ENCODE measurements at places on chromosomes 5 and 9.

- no peak for DNase-seq
Measured at GRCh38 chr9:6428940-6429889, 16.2 kb downstream of the UHRF2 start.

DNA sequence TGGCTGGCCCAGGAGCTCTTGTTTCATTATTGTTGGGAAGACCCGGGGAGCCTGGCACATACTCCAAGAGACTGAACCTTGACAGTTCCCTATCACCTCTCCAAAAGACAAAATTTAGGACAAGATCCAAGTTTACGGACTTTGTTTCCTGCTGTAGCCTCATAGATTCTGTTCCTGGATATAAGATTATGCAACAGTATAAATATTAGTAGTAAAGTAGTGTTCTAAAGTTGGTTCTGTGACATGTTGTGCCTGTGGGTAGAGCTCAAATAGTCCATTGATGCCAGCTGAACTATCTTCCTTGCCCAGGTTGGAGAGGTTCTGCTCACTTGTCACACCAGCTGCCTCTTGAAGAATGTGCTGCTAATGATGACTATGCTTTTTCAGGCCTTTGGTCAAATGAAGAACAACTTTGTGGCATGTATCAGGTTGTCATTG lies 430.2 kb downstream of the DMAC1 start:
- DNase-seq = no peak

- DNase-seq = no peak
Measured at GRCh38 chr9:93968451-93969327, 13.5 kb upstream of the BARX1 start.

DNA sequence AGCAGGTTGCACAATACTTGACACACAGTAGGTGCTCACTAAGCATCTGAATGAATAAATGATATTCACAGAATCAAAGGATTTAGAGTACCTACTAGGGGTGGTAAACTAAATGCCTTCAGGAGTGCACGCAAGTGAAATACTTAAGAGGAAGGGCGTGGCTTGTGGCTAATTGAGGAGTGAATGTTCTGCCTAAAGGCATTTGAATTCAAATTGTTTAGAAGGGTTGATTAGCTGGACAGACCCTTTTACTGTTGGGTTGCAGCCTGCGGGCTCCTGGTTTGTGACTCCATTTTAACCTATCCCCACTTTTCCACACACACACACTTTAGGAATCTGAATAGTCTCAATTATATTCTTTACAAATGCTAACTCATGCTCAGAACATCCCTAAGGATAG lies 63.1 kb downstream of the PPP2R2B start:
- DNase-seq = no peak

DNA sequence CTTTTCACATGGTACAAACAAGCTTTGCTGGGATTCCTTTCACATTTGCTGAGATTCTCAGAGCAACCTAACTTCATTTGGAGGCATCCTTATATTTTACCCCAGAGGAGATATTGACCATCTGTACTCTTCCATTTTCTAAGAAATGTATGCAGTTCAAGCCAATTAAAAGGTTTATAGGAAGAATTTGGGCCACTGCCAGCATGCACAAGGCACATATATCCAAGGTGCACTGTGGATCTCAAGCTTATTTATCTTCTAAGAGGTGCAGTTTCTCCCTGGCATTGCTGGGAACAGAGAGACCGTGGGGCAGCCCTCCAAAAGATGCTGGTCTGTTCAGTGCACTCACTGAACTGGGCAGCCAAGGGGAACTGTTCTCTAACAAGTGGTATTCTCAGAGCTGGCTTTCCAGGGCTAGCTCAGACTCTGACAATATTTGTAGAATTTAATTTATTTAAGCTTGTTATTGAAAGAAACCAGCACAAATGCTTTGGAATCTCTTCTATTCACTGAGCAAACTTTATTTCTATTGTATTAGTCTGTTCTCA lies 213.3 kb downstream of the TENT4A start:
- no peak for DNase-seq

- no peak for DNase-seq
Measured at GRCh38 chr9:138057726-138058125, 180.1 kb downstream of the CACNA1B start.

GRCh38 chr9:110767559-110768063 lies 99.0 kb downstream of the MUSK start:
- no peak for DNase-seq

GRCh38 chr9:135801070-135801469 lies 99.1 kb downstream of the KCNT1 start:
- no peak for DNase-seq

- no peak for DNase-seq
Measured at GRCh38 chr9:135490166-135490870, 10.2 kb upstream of the MRPS2 start.

- DNase-seq = no peak
Measured at GRCh38 chr5:158270996-158271554, 412.1 kb upstream of the CLINT1 start.

DNA sequence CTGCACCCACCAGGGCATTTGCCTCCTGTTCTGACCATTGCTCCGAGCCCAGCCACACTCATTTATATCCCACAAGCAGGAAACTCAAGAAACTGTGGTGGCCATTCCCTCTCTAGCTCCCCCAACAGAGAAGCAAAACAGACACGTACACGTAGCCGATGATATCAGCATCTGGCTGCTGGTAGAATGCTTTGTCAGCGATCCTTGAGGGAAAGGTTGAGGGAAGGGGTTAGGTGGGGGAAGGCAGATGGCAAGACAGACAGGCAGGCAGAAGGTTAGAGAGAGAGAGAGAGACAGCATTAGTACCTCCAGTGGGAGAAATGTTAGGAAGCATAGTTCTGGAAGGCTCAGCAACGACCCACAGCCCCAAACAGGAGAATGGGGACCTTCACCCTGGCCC lies 7.8 kb downstream of the HIGD2A start:
- DNase-seq = no peak

GRCh38 chr9:32728181-32728580 lies 55.2 kb upstream of the TMEM215 start:
- DNase-seq = no peak

- DNase-seq = no peak
Measured at GRCh38 chr5:125835293-125836172, 587.7 kb upstream of the GRAMD2B start.

DNA sequence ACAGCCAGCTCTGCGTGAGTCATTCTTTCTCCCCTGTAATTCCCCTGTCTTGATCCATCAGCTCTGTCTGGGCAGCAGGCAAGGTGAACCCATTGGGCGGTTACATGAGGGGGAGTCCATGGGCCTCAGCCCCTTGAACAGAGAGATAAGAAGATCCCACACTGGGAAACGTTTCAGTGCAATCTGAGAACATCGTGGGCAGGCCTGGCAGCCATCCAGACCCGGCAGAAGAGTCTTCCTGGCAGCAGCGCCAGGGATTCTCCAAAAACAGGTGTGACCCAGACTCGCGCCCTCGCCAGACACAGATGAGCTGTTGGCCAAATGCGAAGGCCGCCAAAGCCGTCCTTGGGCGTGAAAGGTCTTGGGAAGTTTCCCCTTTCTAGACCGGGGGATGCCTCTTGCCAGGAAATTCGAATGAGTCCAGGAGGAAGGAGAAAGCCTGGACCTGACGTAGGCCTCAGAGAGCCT lies 6.4 kb upstream of the SLC12A7 start:
- DNase-seq = no peak

- no peak for DNase-seq
Measured at GRCh38 chr9:120184266-120184665, 395.7 kb downstream of the CDK5RAP2 start.

- no peak for DNase-seq
Measured at GRCh38 chr9:130983970-130984369, 25.0 kb upstream of the LAMC3 start.

DNA sequence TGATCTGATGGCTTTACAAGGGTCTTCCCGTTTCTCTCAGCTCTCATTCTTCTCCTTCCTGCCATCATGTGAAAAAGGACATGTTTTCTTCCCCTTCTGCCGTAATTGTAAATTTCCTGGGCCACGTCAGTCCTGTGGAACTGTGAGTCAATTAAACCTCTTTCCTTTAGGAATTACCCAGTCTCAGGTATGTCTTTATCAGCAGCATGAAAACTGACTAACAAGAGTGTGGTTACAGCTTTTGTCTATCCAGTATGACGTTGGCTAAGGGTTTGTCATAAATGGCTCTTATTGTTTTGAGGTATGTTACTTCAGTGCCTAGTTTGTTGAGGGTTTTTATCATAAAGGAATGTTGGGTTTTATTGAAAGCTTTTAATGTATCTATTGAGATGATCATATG lies 501.6 kb downstream of the CAAP1 start:
- no peak for DNase-seq

GRCh38 chr5:172622091-172623046 lies 18.7 kb upstream of the NEURL1B start:
- DNase-seq = no peak

GRCh38 chr5:179697993-179698934 lies 503 bp upstream of the CANX start:
- DNase-seq = peak; percentile 98

- DNase-seq = no peak
Measured at GRCh38 chr9:74946686-74947085, 6.0 kb downstream of the C9orf40 start.

GRCh38 chr9:80500300-80500699 lies 928.5 kb downstream of the TLE4 start:
- DNase-seq = no peak

DNA sequence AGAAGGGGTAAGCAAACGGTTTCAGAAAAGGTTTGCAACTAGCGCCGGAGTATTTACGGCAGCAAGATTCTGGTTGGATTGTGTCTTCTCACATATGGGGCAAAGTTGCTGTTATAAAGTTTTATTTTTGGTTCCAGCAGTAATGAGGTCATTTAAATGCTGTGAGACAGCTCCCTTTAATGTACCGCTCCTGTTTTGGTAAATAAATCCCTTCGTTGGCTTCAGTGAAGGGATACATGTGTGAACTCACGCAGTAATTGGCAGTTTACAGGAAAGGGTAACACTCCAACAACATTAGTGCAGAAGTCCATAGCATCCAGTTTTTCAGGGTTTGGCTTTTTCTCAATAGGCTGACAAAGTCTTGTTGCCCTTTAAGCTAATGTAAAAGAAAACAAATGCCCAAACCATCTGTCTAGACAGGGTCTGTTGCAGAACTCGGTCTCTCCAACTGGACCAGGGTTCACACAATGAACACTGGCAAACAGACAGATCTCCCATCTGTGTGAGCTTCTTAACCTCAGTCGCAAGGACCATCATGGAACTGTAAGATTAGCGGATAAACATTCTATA lies 184.0 kb downstream of the GOLPH3 start:
- no peak for DNase-seq

- no peak for DNase-seq
Measured at GRCh38 chr5:35483780-35484179, 133.9 kb upstream of the SPEF2 start.

GRCh38 chr5:92695123-92696003 lies 885.7 kb downstream of the NR2F1-AS1 start:
- DNase-seq = no peak

- no peak for DNase-seq
Measured at GRCh38 chr9:110926828-110927487, 111.3 kb downstream of the LPAR1 start.

DNA sequence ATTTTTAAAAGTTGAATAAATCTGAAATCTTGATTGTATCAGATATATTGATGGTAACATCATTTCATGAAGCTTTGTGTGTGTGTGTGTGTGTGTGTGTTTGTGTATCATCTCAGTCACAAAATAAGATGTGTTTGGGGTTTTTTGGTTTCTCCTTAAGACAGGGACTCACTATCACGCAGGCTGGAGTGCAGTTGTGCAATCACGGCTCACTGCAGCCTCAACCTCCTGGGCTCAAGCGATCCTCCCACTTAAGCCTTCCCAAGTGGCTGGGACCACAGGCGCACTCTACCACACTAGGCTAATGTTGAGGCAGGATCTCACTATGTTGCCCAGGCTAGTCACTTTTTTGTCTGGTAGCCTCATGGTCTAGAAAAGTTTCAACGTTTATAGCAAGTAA lies 83.4 kb upstream of the DMRT1 start:
- DNase-seq = no peak

DNA sequence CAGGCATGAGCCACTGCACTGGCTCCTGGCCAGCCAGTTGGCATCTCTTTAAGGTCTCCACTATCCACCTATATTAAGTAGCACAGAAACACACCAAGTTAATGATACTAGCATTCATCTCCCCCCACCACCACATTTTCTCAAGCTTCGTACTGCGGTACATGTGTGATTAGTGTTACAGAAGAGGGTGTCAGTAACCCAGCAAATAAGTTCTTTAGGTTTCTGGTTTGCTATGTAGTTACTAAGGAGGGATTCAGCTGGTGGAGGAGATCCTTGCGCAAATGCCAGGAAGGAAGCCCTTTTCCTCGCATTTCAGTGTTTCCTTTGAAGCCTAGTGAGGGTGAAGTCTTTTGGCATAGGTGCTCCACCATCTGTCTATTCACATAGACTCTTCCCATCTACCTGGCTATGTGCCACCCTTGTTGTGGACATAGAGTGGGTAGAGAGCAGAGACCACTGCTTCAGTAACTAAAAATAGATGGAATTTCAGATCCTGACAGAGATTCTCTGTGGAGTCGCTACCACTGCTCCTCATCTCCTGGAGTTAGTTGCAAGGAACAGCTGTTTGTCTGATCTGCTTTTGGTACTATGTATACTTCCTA lies 16.7 kb downstream of the UBE2D2 start:
- no peak for DNase-seq

DNA sequence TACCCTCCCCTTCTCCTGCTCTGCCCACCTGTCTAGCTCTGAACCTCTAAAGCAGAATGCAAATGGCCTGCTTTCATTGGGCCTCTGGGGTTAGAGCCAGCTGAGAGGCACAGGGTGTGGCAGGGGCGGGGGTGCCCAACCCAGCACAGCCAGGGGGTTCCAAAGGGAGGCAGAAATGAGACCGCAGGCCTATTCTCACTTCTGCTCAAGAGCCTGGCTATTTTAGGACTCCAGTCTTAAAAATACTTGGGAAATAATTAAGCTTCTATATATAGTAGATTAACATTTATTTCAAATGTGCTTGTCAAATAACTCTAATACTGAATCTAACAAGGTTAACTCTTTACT lies 5.7 kb downstream of the QSOX2 start:
- peak; percentile 86 for DNase-seq

GRCh38 chr9:78189461-78189860 lies 46.4 kb upstream of the CEP78 start:
- no peak for DNase-seq

GRCh38 chr5:106415541-106415940 lies 1255.2 kb downstream of the EFNA5 start:
- no peak for DNase-seq
